ENCODE measurements at places on chromosomes 3 and 15. TPM values are rescaled to one million over a fixed set of nuclear protein-coding genes. Genes with fewer than 3 reads are reported as not detected.
A peak's percentile ranks its signal among the peaks of the same experiment; 100 is the strongest.

TGM5 gene
- not detected for total RNA-seq

NDUFAF3 gene
- 8.8 TPM for total RNA-seq

GRCh38 chr3:195182470-195182795 lies 88.5 kb downstream of the XXYLT1 start:
- no peak overlapping the region for H3K4me3 ChIP-seq
- H3K36me3 ChIP-seq = no peaks in the 10 kb centered on the region
- DNase-seq = peak; percentile 79
- peak overlapping the region; percentile 75 for H3K27ac ChIP-seq
- H3K27me3 ChIP-seq = no peaks in the 10 kb centered on the region

GRCh38 chr3:184811034-184811433 lies 932 bp upstream of the VPS8 start:
- H3K27ac ChIP-seq = no peak overlapping the region
- H3K27me3 ChIP-seq = no peaks in the 10 kb centered on the region
- no peaks in the 10 kb centered on the region for H3K4me1 ChIP-seq
- DNase-seq = no peak

- no peak overlapping the region for H3K27ac ChIP-seq
- H3K4me3 ChIP-seq = no peak overlapping the region
- no peaks in the 10 kb centered on the region for H3K36me3 ChIP-seq
- no peaks in the 10 kb centered on the region for H3K4me1 ChIP-seq
- H3K27me3 ChIP-seq = no peaks in the 10 kb centered on the region
These were observed 49.2 kb downstream of the LSM3 start for GRCh38 chr3:14227856-14228255.

DNA sequence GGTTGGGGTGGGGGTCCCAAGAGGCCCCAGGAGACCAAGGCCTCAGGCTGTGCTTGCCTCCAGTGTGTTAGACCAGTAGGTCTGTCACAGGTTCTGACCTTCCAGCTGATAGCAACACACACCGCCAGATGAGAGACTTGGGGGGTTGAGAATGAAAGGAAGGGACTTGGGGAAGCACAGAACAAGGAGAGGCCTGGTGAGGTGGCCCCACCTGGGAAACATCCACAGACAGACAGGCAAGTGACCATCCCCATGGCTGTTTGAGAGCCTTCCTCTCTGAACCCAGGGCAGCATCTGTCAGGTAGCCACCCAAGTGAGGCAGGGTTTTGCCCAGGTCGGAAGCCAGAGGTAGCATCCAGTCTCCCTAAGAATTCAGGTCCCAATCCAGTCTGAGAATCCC lies 35.0 kb upstream of the VPS8 start:
- no peaks in the 10 kb centered on the region for H3K36me3 ChIP-seq
- DNase-seq = no peak
- H3K27ac ChIP-seq = no peak overlapping the region
- H3K4me3 ChIP-seq = no peak overlapping the region
- no peaks in the 10 kb centered on the region for H3K27me3 ChIP-seq

GRCh38 chr15:89899295-89899945 lies 5.6 kb upstream of the AP3S2 start:
- no peaks in the 10 kb centered on the region for H3K36me3 ChIP-seq
- DNase-seq = no peak
- H3K4me3 ChIP-seq = no peak overlapping the region
- H3K4me1 ChIP-seq = no peaks in the 10 kb centered on the region

GRCh38 chr3:127771746-127772145 lies 50.6 kb downstream of the MGLL start:
- no peaks in the 10 kb centered on the region for H3K27me3 ChIP-seq
- no peak overlapping the region for H3K4me3 ChIP-seq
- DNase-seq = no peak
- no peaks in the 10 kb centered on the region for H3K4me1 ChIP-seq
- no peak overlapping the region for H3K27ac ChIP-seq

DNA sequence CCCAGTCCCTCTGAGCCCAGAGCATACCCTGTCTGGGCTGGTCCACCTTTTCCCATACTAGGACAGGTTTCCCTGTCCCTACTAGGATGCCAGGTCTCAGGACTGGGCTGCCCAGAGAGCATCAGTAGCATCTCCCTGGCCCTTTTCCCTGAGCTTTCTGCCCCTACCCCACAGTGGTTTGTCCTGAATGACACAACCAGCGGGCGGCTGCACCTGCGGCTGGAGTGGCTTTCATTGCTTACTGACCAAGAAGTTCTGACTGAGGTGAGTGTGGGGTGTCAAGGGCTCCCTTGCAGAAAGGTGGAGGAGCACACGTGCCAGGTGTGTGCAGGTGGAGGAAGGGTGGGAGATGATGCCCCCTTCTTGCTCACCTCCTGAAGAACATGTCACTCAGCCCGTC lies 33.5 kb downstream of the ESYT3 start:
- no peaks in the 10 kb centered on the region for H3K36me3 ChIP-seq
- H3K4me1 ChIP-seq = no peaks in the 10 kb centered on the region
- H3K27ac ChIP-seq = no peak overlapping the region
- no peaks in the 10 kb centered on the region for H3K27me3 ChIP-seq
